ENCODE measurements at places on chromosomes 6 and 20.

- DNase-seq, result no peak
These were observed 8.5 kb downstream of the TRAM2 start for GRCh38 chr6:52568320-52568719.

DNA sequence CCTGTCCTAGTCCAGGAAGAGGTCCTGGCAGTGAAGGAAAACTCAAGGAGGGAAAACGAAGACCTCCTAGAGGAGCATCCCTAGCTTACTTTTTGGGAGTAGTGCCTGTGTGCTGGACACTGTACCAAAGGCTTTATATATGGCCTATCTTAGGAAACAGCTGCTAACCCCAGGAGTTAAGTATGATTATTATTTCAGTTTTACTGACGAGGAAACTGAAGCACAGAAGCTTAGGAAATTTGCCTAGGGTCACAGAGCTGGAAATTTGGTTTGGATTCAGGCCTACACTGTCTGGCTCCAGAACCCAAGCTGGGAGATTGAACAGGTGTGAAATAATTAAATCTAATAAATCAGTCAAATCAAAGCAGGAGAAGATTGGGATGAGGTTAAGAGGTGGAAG lies 78.0 kb downstream of the SLX4IP start:
- DNase-seq, result no peak

DNA sequence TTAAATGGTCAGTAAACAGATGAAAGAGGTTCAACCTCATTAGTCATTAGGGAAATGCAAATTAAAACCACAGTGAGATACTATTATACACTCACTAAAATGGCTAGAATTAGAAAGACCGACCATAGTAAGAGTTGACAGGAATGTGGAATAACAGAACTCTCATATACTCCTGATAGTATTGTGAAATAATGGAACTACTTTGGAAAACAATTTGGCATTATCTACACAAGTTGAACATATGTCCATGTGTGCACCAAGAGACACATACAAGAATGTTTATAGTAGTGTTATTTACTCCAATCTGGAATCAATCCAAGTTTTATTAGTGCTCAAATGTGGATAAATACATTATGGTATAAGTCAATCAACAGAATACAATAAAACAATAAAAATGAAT lies 59.6 kb downstream of the AK9 start:
- DNase-seq, result no peak

DNA sequence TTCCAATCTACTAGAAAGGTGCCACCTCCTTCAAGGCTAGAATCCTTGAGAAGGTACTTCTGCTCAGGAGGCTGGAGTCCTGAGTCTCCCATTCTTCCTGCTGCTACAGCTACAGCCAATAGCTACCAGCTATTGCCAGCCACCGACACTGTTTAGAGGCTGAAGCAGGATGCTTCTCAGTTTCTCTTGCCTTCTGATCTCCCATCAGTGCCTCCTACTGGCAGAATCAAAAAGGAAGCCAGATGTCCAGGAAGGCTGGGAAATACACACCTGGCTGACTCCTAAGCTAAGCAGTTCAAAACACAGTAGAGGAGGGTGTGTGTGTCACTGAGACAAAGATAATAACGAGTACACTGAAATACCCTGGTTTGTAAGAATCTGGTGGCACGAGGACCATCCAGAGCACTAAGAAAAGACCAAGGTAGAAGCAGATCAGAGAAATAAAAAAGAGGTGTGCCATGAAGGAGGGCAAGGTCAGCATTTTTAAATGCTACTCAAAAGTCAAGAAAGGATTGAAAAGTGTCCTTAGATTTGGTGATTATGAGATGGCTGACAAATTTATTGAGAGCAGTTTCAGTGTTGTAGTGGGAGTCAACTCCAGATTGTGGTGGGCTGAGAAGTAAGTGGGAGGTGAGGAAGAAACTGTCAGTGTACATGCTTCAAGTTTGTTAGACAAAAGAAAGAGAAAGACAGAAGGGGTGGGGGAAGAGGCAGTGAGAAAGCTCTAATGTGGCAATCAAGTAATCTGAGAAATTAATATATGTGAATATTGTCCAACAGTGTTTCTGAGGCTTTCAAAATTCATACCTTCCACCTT lies 2.3 kb upstream of the HLA-DMA start:
- DNase-seq, result no peak

GRCh38 chr20:420721-421574 lies 12.8 kb downstream of the RBCK1 start:
- no peak for DNase-seq

DNA sequence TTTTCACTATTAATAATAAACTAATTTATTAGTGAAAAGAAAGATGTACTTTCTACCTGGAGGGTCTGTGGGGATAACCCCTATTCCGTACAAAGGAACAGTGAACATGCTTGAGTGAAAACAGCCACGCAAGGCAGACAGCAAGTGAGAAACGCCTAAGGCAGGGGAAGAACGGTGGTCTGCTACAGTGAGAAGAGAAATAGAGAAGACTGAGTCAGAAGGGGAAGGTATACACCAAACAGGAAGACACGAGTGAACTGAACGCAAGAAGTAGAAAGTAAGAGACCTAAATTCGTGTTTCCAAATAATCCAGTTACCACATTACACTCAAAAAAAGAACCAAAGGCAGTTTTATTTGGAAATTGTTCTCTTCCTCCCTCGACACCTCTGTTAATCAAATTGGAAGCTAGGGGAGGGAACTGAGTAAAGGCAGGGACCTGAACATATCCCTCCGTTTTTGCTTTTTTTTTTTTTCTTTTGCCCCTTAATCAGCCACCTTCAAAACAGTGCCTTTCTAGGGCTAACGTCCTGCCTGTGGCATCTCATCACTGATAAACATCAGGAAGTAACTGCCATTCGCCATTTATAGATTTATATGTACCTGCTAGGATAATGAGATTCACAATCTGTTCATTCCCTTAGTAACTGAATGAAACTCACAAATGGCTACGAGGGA lies 48.9 kb downstream of the ATXN1 start:
- peak; percentile 36 for DNase-seq

DNA sequence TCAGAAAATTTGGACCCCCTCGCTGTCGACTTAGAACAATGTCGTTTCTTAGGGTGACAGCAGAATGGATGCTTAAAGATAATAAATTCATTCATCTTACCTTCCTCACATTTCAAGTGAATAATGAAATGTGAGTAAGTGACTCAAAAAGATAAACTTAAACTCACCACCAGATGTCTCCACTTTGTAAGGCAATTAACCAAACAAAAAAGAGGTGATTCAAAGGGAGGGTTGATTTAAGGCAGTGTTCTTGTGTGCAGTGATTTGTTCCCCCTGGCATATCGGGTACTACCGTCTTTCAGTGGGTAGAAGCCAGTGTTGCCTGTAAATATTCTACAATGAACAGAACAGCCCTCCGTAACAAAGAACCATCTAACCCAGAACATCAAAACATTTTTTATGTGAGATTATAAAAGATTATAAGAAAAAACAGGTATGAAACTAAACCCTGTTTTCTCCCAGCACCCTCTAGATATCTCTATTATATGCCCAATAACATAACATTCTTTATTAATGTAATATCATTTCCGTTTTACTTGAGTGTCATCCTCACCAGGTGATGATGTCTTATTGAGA lies 589.7 kb downstream of the CBLN4 start:
- DNase-seq, result no peak

DNA sequence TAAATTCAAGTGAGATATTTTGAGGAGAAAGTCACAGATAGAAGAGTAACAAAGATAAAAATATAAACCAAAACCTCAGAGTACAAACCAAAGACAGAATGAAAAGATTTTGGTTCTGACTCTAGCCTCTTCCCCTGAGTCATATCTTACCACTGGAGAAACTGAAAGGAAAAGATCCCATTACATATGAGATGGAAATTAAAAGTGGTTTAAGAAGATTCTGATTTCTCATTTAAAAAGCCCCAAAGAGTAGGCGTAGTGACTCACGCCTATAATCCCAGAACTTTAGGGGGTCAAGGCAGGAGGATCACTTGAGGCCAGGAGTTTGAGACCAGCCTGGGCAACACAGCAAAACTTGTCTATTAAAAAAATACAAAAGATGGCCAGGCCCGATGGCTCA lies 30.6 kb downstream of the SPINT4 start:
- no peak for DNase-seq

- DNase-seq, result no peak
These were observed 122.6 kb downstream of the PRND start for GRCh38 chr20:4844325-4844724.

GRCh38 chr6:165615636-165616035 lies 47.4 kb downstream of the PDE10A start:
- no peak for DNase-seq
